ENCODE measurements at places on chromosomes 4 and X.

- no peak for DNase-seq
These were observed 48.4 kb upstream of the USP9X start for GRCh38 chrX:41036668-41037326.

DNA sequence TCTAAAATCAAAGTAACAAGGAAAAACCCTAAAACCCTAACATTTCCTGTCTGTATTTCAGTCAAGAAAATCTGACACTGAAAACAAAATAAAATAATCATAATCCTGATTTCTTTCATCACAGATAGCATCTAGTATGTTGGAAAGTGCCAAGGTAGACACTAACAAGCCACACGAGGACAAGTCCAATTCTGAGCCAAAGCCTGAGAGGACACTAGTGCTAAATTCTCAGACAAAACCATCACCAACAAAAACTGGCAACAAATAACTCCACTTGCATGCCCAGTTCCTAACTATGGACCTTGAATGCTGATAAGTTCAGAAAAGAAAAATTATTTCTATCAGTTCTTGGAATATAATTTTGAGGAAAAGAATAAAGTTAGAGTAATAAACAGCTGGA is 113.7 kb downstream of the MANBA start:
- no peak for DNase-seq

- no peak for DNase-seq
These were observed 448.5 kb upstream of the RPS6KA3 start for GRCh38 chrX:20715176-20715575.

GRCh38 chr4:43471950-43472349 is 579.4 kb downstream of the GRXCR1 start:
- no peak for DNase-seq
